ENCODE measurements at places on chromosomes 16 and 17. TPM values are rescaled to one million over a fixed set of nuclear protein-coding genes. Genes with fewer than 3 reads are reported as not detected.
A peak's percentile ranks its signal among the peaks of the same experiment; 100 is the strongest.

The CACNA1H gene
- total RNA-seq, result 6.1 TPM

The TPSG1 gene
- not detected for total RNA-seq

The WSCD1 gene
- total RNA-seq, result 4.6 TPM

DNA sequence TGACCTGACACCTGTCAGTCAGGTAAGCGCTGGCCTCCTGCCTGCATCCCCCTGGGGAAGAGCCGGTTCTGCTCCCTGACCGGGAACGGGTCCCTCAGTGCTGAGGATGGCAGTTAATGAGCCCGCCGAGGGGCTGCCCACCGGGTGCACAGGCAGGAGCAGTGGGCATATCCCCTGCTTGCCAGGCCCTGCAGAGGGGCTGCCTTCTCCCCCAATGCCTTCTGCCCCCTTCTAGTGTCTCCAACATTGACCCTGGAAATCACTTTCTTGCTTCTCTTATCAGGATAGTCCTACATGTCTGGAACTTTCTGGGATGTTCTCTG is 388.5 kb downstream of the SEC14L1 start:
- no peak for DNase-seq

GRCh38 chr17:35726953-35727460 is 4.4 kb upstream of the RASL10B start:
- no peak for DNase-seq

DNA sequence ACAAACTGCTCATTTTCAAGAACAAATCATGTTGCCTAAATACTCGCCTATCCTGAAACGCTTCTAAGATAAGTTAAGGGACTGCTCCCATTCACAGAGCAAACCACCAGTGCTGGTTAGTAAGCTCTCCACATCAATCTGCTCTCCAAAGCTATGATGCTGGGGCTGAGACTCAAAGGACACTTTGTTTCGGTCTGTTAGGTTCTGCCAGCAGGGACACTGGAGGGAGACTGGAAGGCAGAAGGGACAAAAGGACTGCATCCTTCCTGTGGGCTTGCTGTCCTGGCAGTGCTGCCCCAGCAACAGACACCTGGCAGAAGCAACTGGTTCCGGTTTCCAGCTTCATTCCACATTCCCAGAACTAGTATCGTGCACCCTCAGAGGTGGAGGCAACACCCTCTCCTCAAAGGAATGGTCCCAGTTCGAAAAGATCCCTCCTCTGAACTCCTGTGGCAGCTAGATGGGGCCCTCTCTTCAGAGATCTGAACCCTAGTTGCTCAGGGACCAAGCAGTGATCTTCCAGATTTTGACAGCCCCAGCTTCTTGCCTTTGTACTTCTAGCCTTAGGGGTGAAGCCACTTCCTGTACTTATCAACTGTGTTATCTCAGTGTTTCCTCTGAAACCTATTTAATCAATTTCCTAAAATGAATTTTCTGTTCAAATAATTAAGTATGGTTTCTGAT is 73.4 kb upstream of the GSG1L start:
- DNase-seq, result no peak

DNA sequence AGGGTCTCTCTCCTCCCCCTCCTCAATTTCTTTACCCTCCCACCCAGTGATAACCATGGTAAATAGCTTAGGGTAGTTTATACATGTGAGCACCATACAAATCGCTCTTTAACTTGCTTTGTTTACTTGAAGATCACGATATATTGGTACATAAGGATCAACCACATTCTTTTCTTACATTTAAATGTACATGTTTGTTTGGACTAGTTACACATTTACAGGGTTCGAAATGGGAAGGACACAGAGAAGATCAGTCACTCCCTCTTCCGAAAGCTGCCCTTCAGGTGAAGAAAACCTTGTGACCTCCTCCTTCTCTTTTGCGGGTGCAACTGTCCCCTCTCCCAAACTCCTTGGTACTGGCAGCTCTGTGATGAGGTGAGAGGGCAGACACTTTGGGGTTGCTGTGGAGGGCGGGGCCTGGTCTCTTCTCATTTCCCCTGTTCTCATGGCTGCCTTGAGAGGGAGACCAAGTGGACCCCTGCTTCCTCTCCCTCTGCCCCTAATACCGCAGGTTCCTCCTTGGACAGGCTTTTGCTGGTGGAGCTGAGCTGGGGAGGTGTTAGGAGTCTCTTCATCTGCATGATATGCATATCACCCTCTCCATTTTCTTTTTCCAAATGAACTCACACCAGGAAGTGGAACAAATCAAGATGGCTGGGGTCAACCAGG is 4.7 kb upstream of the PIK3R6 start:
- no peak for DNase-seq

DNA sequence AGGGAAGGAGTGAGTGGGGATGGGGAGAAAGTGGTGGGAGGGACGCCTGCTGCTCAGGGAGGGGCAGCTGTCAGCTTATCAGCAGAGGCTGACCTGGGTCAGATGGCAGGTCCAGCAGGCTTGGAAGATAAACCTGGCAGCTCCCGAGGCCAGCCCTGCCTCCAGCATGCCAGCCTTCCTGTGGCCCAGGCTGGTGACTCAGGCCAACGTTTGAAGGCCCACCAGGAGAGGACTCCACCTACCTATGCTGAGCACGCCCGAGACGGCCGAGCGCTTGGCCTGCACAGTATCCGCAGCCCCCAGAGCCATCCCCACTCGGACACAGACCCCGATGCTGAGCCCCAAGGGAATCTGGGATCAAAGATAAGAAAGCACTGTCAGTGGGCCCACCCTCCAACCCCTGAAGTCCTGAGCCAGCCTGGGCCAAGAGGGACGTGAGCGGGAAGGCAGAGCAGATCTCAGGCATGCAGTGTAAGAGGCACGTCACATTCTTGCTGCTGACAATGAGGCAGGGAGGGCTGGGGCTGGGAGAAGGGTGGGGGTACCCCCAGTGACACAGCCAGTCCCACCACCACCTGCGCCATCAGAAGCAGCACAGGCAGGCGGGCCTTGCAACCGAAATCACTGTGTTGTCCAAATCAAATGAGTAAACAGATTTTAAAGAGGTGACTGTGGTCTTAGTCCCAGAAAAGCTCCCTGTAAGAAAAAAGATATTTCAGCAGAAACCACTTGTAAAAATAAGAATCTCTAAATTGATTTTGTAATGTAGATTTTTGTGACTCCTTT is 12.4 kb downstream of the SLC47A2 start:
- DNase-seq, result peak; percentile 74

DNA sequence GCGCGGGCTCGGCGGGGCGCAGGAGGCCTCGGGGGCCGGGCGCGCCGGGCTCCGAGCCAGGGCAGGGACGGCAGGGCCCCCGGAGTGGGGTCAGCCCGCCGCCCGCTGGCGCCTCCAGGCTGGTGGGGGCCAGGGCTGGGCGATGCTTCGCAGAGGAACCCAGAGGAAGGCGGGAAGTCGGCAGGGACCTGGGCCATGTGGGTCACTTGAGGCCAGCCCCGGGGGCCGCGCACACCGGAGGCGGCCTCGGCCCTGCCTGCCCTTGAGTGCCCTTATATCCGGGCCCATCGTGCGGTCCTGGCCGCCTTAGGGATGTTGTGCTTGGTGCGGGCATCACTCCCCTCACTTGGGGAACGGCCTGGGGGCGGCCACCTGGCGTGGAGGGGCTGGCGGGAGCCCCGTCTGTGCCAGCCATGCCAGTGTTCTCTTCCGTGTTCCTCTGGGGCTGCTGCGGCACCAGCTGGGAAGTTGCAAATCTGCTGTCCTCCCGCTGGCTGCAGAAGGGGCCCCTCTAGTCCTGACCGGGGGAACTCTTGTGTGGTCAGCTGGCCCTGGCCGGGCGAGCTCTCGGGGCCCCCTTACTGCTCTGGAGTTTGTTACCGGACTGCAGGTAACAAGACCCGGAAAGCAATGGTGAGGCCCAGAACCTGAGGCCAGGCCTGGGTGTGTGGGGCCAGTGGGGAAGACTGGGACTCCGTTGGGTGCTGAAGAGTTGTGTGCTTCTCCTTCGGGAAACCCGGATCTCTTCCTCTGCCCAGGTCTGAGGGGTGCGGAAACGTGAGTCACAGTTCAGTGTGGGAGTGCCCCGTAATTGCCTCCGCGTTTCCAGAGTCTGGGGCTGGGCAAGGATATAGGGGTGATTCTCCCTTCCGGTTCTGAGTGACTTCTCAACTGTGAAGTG is 849 bp downstream of the CAPN15 start:
- DNase-seq, result no peak

- DNase-seq, result no peak
These were observed 7.1 kb downstream of the COL1A1 start for GRCh38 chr17:50194140-50194933.

DNA sequence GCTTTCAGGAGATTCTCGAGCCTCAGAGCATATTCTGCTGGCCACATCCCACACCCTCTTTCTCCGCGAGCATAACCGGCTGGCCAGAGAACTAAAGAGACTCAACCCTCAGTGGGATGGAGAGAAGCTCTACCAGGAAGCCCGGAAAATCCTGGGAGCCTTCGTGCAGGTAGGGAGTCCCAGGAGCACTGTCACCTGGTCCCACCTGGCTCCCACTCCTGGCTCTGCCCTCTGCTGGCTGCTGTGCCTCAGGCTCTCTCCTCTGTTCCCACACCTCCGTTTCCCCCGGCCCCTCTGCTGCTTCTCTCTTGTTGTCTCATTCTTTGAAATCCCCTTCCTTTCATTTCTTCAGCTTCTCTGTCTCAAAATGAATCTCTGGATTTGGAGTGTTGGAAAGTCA is 16.4 kb downstream of the LPO start:
- DNase-seq, result no peak

- no peak for DNase-seq
These were observed 84.8 kb downstream of the SNX11 start for GRCh38 chr17:48192321-48192731.
